Lower lobe of right lung (tissue), 2 donors: ENCODE measurements at places on chromosomes 13 and 19. TPM values are rescaled to one million over a fixed set of nuclear protein-coding genes. Genes with fewer than 3 reads are reported as not detected.

The NXNL1 gene
- not detected for total RNA-seq

The SIGLEC8 gene
- total RNA-seq = 3.0 TPM

The ADGRE2 gene
- 19.9 TPM for total RNA-seq

The ATP7B gene
- 6.3 TPM for total RNA-seq
